ENCODE measurements at places on chromosomes 1 and 21. TPM values are rescaled to one million over a fixed set of nuclear protein-coding genes. Genes with fewer than 3 reads are reported as not detected.

PODN gene
- polyA plus RNA-seq, result 17.6 TPM

RGS5 gene
- polyA plus RNA-seq, result 11.3 TPM

LCE1F gene
- not detected for polyA plus RNA-seq

ASH1L gene
- 24.0 TPM for polyA plus RNA-seq

TRIM62 gene
- polyA plus RNA-seq, result 7.2 TPM

WDR3 gene
- polyA plus RNA-seq, result 33.4 TPM

FAM72C gene
- polyA plus RNA-seq, result 1.0 TPM

OR6N1 gene
- polyA plus RNA-seq, result not detected

ACTN2 gene
- not detected for polyA plus RNA-seq

PCSK9 gene
- polyA plus RNA-seq, result 0.17 TPM

NEK2 gene
- 8.8 TPM for polyA plus RNA-seq

C1orf56 gene
- polyA plus RNA-seq, result 1.9 TPM

All from AG04450 (cell line).